ENCODE measurements at places on chromosomes 6 and 20.

DNA sequence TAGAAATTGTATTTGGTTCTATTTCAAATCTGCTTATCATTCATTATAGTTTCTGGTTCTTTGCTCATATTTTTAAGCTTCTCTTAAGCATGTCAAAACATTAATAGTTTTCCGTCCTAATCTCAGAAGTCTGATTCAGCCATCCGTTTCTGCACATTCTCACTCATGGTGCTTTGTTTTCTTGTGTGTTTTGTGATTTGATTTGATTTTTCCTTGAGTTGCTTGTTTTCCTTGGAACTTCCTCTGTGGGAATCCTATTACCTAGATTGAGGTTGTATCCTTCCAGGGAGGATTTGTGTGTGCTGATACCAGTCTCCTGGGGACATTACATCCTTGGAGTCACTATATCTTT is 7.9 kb downstream of the SNX9 start:
- DNase-seq = no peak

DNA sequence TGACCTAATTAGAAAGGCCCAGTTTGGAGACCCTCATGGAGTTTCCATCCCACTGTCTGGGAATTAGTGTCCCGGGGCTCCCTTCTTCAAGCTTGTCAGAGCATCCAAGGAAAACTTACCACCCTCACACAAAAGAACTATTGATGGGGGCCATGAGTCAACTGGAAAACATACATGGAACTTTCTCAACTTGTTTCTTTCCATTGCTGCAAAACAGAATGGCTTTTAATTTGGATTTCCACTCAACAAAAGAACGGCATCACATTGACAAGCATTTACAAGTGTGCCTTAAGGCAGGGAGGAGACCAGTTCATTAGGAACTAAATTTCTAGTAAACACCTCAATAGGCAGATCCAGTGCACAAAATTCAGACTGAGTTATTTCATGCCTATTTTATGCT is 289.1 kb upstream of the PREP start:
- no peak for DNase-seq

DNA sequence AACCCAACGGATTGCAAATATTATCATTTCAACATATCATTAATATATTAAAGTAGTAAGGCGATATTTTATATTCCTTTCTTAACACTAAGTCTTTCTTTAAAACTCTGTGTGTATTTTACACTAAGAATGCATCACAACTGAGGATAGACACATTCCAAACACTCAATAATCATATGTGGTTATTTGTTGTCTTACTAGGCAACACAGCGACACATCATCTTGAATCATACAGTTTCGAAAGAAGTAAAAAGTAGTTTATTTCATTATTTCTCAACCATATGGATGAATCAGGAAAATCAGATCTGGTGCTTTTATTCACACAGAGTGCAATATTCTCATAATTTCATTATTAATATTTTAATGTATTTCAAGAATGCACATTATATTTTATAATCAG is 662.4 kb downstream of the EPHA7 start:
- no peak for DNase-seq

DNA sequence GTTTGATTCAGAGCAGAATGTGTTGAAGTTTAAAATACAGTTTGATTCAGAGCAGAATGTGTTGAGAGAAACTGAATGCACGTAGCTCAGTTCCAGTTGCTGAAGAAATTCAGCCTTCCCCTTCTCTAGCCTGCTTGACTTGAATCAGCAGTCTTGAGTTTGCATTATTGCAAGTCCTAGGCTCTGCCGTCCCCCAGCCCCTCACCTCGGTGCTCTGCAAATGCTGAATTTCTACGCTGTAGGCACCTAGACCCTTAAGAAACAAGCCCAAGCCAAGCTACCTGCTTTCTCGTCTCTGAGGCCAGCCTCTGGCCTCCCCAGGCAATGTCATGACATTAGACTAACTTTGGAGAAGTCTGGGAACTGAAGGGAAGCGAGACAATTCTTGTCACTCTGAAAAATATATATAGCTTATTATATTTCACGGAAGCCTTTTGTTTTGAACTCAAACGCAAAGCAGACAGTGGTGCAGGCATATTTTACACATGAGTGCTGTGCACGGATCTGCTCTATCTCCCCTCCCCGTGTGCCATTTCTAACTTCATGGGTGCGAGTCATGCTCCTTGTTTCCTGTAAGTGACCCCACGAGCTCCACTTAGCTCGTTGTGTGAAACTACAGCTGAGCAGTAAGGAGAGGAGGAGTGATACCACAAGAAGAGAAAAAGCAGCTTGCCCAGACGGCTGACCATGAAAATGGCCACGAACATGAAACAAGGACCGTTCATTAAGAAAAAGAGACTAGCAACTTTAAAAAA is 71.4 kb upstream of the DUSP22 start:
- DNase-seq = peak; percentile 56

- no peak for DNase-seq
Observed at GRCh38 chr20:57124366-57124765, 142.1 kb downstream of the BMP7 start.

DNA sequence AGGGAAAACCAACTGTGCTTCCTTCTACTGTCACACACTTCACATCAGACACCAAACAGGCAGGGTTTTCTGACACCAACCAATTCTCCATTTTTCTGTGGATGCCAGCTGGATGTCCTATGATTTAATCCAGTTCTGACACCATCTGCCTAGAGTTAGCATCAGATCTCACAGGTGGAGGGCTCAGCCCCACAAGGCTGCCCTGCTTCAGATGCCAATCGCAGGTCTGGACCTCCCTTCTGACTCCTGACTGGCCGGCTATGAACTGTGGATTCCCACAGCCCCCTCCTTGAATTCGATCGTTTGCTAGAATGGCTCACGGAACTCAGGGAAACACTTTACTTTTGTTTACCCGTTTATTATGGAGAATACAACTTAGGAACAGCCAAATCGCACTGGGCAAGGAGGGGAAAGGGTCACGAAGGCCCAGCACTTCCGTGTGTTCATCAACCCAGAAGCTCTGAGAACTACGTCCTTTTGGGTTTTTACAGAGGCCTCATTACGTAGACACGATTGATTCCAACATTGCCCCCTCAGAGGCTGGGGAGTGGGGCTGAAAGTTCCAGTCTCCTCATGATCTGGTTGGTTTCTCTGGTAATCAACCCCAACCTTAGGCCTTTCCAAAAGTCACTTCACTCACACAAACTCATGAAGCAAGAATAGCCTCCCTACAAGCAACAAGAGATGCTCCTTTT is 25.4 kb upstream of the MAS1 start:
- DNase-seq = no peak

DNA sequence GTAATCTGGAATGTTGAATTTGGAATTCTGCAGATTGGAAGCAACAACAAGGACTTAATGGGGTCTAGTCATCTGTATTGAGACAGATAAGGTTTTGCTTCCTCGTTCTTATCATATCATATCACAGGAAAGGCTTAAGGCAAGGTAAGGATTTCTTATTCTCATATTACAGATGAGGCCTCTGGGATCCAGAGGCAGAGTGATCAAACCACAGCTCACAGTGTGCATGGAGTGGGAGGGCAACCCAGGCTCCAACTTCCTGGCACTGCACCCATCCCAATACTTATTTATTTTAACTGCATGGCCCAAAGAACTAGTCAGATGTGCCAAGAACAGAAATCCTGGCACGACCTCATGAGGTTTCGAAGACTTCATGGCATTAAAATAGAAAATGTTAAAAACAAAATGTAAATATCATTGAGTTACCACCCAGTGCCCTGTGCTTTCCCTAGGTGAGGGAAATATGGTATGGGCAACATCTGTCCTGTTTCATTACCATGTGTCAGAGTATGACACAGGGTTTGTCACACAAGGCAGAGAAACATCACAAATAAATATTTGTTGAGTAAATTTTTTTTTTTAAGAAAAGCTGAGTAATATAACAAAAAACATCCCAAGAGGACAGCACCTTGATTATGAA is 191.9 kb downstream of the ISM1 start:
- DNase-seq = no peak

DNA sequence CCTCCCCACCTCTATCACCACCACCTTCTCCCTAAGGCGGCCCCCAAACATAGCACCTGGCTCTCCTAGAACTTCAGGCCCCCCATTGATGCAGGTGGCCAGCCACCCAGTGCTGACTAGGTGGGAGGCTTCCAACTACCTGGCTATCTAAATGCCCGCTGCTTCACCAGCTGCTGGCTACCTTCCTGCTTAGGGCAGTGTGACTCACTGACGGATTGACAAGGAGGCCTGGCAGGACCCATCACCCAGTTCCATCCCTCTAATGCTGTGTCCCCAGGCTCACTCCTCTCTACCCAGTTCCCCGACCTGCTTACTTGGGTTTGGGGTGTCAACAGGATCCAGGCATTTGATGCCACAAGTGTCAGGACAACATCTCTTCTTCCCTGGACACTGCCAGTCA is 1.1 kb downstream of the SLPI start:
- DNase-seq = no peak

DNA sequence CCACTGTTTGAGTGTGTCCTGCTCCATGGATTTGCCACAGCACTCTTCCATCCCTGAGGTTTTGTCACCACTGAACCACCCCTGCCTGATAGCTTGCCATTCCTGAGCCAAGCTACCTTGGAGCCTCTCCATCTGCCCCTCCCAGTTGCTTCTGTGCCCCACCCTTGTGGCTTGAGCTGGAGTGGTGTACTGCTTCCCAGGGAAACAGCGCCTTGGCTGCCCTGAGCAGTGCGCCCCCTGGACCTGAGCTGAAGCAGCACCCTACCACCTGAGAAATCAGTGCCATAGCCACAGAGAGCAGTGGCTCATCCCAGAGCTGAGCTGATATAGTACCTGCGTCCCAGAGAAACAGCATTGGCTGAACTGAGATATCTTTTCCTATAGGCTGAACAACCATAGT is 40.3 kb downstream of the IL22RA2 start:
- DNase-seq = no peak

- DNase-seq = peak; percentile 36
Observed at GRCh38 chr6:159467473-159468041, 225.5 kb downstream of the SOD2 start.

GRCh38 chr20:23099791-23100719 is 13.9 kb upstream of the CD93 start:
- DNase-seq = no peak

GRCh38 chr6:113052506-113052905 is 705.4 kb downstream of the RFPL4B start:
- DNase-seq = no peak

DNA sequence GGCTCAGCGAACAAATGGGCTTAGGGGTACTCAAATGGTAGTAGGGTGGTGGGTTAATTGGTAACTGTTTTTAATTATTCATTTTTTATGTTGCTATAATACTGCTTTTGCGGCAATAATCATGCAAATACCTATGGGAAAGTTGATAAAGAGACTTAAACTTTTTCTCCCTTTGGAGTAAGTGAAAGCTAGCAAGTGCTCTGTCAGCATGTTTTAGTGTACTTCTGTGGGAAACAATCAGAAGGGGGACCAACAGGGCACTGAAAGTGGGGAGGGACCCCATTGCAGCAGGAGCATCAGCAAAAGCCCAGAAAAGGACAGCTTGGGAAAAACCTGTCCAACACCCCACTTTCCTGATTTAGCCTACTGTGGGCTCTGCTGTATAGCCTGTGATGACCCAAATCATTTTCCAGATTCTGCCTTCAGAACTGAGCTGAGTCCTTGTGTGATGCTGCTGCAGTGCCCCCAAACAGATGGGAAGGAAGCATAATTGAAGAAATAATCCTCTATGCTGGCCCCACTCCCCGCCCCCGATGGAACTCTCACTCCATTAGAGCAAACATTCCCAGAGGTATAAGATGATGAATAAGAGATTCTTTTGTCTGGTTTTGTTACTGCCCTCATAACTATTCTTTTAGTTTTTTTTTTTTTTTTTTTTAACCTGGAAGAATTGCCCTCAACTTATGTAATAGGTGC is 322.8 kb downstream of the CD83 start:
- DNase-seq = no peak

DNA sequence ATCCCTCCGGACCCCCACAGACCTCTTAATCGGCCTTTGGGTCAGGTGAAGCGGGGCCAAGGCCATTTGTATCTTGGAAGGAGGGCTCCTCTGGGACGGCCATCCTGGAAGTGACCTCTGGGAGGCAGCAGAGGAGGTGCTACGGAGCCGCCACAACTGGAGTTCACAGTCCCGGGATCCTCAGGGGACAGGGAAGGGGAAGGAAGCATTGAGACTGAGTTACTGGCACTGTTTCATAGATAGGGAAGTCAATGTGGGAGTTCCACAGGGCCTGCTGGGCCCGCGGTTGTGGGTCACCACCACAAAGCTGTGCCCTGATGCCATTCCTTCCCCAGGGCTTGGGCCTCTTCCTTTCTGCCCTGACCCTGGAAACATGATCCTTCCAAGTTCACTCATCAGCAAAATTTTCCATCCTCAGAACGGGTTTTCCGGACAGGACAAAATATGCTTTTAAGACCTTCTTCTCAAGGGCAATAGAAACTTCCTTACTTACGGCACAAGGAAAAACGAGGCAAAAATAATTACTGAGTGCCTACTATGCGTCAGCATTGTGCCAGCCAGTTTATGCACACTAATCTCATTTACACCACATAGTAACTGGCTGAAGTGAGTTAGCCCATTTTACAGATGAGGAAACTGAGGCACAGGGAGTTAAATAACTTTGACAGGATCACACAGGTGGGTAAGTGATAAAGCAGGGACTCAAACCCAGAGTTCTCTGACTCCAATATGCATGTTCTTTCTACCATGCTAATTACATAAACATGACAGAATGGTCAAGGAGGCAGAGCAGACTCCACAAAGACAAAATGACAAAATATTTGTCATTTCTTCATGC is 143.8 kb downstream of the UNC5CL start:
- DNase-seq = peak; percentile 60

GRCh38 chr6:36445621-36446020 is 2.8 kb downstream of the KCTD20 start:
- DNase-seq = no peak

DNA sequence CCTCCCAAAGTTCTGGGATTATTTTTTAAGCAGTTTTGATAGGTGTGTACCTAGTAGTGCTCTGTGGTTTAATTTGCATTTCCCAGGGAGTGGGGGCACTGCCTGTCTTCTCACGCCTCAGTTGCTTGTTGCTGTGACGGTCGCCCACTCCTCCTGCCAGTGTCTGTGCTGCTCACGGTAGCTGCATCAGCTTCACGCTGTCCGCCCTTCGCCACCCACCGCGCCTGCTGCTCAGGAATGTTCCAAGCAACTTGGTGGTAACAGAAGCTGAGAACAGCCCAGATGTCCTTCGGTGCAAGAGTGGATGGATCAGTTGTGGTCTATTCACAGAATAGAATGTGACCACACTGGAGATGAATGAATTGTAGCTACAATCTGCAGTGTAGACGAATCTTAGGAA is 22.9 kb downstream of the DNAJC5 start:
- no peak for DNase-seq

DNA sequence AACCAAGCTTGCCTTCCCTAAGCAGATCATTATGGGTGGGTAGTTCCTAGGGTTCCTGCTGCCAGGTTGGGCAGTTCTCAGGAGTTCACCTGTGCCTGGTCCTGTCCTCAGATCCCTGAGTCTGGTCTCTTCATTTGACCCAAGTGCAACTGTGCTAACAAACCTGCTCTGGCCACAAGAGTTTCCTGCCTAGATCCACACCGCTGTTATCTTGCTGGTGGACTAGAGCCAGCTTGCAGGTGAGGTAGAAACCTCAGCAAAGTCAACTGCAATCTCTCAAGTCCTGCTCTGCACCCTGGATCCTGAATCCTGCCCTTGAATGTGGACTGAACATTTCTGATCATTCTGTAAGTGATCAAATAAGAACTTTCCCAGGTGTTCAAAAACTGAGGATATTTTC is 191.8 kb upstream of the LRFN2 start:
- no peak for DNase-seq

Data from EL (cell line).